ENCODE measurements at places on chromosomes 4 and X.

- no peak for DNase-seq
These were observed 149.1 kb downstream of the SLC39A8 start for GRCh38 chr4:102196221-102196620.

- no peak for DNase-seq
These were observed 48.9 kb upstream of the FAM47B start for GRCh38 chrX:34893741-34894140.

DNA sequence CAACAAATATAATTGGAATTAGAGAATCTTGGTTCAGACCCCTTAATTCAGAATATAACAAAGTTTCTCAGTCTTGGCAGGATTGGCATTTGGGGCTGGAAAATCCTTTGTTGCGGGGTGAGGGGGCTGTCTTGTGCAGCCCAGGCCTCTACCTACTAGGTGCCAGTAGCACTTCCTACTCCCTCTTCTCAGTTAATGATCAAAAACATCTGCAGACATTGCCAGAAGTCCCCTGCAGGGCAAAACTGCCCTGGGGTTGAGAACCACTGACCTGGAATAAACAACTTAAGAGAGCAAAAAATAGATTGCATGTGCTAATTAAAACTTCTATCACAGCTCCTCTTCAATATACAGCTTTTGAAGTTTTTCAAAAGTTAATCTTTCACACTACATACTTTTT lies 36.7 kb upstream of the CXorf38 start:
- no peak for DNase-seq

DNA sequence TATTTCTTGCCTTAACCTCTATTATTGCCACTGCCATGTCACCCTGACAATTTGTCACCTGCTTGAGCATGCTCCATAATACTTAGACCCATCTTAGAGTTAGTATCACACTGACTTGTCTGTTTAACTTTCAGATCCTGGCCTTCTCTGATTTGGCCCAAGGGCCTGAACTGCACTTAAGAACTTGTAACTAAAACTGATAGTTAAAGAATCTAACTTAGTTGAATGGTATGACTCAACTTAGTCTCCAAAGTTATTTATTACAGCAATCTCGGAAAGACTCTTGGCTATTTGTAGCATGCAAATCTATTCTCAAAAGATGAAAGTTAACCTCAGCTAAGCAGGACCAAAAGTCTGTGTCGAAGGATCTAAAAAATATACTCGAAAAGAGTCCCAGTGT lies 72.3 kb downstream of the IGSF1 start:
- no peak for DNase-seq

- DNase-seq = no peak
These were observed 43.6 kb upstream of the FAM156A start for GRCh38 chrX:53001958-53002357.

DNA sequence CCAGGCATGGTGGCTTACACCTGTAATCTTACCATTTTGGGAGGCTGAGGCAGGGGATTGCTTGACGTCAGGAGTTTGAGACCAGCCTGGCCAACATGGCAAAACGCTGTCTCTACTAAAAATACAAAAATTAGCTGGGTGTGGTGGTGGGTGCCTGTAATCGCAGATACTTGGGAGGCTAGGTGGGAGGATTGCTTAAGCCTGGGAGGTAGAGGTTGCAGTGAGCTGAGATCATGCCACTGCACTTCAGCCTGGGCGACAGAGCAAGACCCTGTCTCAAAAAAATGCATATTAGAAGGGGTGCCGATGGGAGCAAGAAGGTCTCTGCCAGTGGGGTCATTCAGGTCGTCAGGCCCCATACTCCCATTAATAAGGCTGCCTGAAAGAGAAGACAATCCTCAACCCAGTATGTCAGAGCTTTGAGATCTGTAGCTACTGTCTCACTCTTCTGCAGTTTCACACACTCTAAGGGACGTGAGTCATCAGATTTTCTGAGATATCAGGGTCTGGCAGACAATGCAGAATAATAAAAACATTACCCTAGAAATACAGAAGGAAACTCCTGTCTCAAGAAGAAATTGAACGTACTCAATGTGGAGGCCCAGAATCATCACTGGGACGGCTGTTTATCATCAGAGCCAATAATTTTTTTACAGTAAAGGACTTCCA lies 176.7 kb upstream of the FAT1 start:
- DNase-seq = no peak

GRCh38 chrX:56986138-56986537 lies 9.2 kb downstream of the SPIN3 start:
- DNase-seq = no peak

GRCh38 chrX:103107836-103108235 lies 14.9 kb upstream of the NXF3 start:
- no peak for DNase-seq

DNA sequence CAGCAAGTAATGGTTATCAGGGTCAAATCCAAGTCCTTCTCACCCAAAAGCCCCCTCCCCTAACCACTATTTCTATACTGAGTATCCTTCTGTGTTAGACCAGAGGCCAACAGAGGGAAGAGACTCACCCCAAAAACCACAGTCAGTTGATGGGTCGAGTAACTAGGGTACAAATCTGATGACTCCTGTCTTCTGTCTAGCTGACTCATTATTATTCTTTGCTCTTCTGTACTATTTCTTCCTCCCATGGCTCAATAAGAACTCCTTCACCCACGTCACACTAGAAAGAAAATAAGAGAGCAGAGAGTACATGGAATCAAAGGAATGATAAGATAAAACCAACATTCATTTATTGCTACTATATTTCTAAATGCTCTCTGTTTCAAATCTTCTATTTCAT lies 2.0 kb downstream of the RAB40A start:
- DNase-seq = no peak

DNA sequence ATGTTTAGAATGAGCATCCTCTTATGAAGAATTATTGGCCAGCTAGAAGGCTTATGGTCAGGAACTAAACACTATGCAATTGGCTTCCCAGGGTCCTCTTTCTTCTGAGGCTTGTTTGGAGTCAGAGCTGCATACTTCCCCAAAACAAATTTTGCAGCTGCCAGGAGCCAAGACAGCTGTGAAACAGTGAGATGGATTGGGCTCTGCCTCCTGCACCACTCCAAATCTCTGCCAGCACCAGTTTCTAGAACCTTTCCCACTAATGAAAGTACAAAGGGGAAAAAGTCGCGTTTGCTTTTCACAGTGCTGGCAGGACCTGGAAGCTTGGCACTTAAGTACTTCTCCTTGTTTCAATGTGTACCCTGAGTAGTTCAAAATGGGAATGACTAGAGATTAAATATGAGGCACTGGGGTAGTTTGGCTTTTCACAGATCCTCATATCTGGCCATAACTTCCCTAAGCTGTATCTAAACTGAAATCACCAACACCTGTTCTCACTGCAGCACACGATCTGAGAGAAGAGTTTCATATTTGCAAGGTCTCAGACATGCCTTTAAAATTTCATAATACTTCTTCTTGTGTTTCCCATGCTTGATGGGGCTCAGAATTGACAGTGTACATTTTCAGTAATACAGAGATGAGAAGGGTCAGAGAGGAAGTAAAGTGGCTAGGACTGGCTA lies 20.7 kb upstream of the AR start:
- DNase-seq = no peak

- DNase-seq = no peak
These were observed 92.6 kb upstream of the KDR start for GRCh38 chr4:55218041-55218440.

GRCh38 chrX:124406294-124407014 lies 60.1 kb downstream of the SH2D1A start:
- peak; percentile 58 for DNase-seq

- DNase-seq = peak; percentile 38
These were observed 43.2 kb downstream of the TMEM144 start for GRCh38 chr4:158253350-158253980.

DNA sequence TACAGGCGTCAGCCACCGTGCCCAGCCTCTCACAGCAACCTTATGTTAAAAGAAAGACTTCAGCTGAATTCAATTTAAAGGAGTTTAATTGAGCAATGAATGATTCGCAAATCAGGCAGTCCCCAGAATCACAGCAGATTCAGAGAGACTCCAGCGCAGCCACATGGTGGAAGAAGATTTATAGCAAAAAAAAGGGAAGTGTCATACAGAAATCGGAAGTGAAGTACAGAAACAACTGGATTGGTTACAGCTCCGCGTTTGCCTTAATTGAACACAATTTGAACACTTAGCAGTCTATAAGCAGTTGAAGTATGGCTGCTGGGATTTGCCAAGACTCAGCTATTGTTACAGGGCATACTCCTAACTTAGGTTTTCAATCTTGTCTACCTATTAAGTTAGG lies 19.8 kb downstream of the CENPVL3 start:
- DNase-seq = no peak

GRCh38 chr4:109163493-109163892 lies 139.0 kb downstream of the COL25A1 start:
- no peak for DNase-seq

DNA sequence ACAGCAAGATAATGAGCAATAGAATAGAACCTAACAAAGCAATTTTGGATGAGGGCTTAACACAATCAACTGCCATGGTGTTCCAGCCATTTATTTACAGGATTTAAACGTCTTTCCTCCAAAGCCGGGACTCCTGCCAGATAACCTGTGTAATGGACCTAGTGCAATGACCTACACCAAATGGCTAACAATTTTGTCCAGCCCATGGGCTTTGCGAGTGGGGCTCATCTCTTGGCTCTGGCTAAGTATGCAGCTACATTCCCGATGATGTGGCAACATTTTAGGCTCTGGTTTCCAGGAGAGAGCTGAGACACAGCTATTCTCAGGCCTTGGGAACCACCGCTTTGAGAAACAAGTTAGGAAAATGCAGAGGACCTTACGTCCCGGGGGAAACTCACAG lies 822.3 kb upstream of the FTHL17 start:
- no peak for DNase-seq

DNA sequence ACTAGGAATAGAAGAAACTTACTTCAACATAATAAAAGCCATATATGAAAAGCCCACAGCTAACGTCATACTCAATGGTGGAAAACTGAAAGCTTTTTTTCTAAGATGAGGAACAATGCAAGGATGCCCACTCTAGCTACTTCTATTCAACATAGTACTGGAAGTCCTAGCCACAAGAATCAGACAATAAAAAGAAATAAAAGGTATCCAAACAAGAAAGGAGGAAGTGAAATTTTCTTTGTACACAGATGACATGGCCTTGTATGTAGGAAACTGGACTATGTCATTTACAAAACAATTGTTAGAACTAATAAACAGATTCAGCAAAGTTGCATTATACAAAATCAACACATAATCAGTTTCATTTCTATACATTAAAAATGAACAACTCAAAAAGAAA lies 25.5 kb upstream of the NXT2 start:
- no peak for DNase-seq

GRCh38 chrX:42755815-42756214 lies 22.1 kb downstream of the PPP1R2C start:
- no peak for DNase-seq

GRCh38 chr4:184217634-184218033 lies at the start of gene ENPP6:
ENPP6 (minus strand) TSS chr4:184217873; CDS start chr4:184217819, 54 bp downstream.
- DNase-seq = no peak

- DNase-seq = no peak
These were observed 19.3 kb upstream of the CPE start for GRCh38 chr4:165359506-165359905.

DNA sequence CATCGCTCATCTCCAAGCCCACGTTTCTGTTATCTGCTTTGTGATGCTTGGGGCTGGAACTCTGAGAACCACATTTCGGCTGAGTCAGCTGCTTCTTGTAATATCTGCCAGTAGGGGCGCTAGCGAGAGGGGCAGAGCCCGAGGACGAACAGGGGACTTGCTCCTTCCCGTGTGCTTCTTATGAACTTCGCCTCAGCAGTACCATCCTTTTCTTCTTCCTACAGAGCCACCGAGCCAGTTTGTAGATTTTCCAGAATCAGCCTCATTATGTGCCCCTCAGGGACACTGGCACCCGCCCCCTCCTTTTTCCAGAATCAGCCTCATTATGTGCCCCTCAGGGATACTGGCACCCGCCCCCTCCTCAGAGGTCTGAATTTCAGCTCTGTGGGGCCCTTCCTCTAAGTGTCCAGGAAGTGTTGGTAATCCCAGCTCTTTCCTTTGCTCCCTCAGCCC lies 441.7 kb upstream of the RASGEF1B start:
- DNase-seq = peak; percentile 56

DNA sequence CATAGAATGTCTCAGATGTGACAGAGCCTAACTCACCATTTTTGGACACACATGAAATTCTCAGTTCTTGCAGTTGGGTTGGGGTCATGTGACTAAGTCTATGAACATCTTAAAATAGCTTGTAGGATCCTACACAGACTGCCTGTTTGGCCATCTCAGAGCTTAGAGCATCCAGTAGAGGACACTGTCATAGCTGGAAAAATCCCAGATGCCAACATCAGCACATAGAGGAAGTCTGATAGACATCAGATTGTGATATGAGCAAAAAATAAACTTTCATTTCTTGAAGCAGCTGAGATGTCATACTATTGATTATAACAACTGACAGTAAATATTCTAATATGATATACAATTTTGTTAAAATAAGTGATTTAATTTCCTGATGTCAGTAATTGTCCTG lies 207.1 kb downstream of the TRAM1L1 start:
- DNase-seq = no peak

GRCh38 chrX:104335756-104336155 lies 81.0 kb upstream of the ESX1 start:
- no peak for DNase-seq

GRCh38 chr4:106451091-106451490 lies 82.5 kb upstream of the GIMD1 start:
- DNase-seq = no peak

DNA sequence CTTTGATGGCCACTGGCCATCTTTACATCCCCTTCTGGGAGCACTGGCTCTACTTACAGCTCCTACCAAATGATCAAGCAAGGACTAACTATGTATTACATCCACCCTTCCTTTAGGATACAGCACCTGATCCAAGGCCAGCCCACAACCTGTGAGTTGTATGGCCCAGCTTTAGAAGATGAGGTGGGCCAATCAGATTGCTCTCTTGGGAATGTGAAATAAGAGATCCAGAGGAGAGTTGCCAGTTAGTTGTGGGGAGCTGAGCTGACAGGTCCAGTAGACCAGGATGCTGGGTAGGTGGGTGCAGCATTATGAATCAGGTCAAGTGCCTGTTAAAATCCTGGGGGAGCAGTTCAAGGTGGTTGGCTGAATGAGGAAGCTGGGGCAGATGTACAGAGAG lies 111.5 kb downstream of the GNL3L start:
- DNase-seq = no peak

- no peak for DNase-seq
These were observed 710.0 kb downstream of the IL1RAPL1 start for GRCh38 chrX:29297171-29297800.

- no peak for DNase-seq
These were observed 485.5 kb downstream of the NAF1 start for GRCh38 chr4:162681212-162681611.

DNA sequence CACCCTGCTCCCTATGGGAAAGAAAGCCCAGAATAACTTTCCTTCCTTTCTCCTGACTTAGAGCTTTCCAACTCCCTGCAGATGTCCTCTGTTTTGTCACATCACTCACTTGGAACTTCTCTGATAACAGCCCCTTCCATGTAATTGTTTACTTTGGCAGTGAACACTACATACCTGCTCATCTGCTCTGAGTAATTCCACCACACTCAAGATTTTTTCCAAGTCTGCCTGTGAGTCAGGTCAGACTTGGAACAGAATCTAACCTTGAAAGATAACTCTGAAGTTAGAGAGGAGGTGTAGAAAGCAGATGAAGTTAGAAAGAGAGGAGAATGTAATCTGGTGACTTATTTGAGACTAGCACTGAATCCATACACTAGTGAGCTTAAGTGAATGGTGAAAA lies 7.4 kb downstream of the MAGEB10 start:
- no peak for DNase-seq

GRCh38 chrX:40061871-40062524 lies 35.8 kb downstream of the BCOR start:
- DNase-seq = no peak

GRCh38 chr4:165289423-165289785 lies 38.1 kb upstream of the MSMO1 start:
- no peak for DNase-seq
